ENCODE measurements at places on chromosomes 3 and 15.
A peak's percentile ranks its signal among the peaks of the same experiment; 100 is the strongest.

DNA sequence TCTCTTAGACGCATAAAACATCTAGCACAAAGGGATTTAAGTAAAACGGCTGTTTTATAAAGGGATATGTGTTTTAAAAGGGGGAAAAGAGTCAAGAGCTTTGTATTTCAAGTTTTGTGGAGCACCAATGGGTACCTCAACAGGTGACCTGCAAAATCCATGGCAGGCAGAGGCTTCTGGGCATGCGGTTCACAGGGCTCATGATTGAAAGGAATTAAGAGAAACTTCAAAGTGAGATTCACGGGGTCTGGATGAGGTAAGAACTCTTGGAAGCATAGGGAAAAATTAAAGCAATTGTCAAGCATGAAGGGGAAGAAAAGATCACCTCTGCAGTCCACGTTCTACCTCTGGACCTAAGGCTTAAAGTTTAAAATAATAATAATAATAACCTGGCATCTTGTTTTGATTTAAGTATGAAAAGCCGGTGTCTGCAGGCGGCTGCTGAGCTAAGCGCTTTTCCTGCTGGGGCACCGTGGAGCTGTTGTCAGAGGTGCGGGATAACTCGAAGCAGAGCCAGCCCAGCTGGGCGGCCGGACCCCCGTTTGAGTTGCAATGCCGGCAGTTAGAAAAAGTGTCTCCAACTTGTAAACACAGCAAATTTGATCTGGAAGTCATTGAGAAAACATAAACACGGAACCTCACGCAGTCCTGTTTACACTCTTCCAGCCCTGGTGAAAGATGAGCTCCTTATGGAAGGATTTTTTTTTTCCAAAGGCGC lies 40.5 kb downstream of the HES1 start:
- no peak for DNase-seq

- DNase-seq, result no peak
Measured at GRCh38 chr3:3448468-3448867, 269.0 kb upstream of the CRBN start.

DNA sequence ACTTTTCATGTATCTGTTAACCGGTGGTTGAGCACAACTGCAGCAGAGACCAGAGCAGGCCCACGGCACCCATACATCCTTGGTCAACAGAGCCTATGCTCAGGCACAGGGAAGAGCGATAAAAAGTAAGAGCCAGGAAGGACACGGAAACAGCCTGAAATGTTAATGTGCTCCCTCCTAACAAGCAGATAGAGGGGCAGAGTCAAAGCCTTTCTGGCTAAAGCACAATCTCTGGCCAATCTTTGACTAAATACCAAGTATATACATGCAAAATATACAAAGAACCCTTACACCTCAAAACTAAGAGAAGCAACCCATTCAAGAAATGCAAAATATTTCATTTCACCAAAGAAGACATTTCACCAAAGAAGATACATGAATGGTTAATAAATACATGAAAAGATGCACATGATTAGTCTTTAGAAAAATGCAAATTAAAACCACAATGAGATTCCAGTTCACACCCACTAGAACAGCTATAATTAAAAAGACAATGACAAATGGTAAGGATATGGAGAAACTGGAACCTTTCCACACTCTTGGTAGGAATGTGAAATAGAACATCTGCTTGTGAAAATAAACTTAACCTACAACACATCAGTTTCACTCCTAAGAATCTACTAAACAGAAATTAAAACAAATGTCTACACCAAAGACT lies 88.0 kb downstream of the OSBPL10 start:
- peak; percentile 68 for DNase-seq

GRCh38 chr15:27059610-27060202 lies 88.7 kb downstream of the GABRG3 start:
- DNase-seq, result peak; percentile 48
